B cell (primary cell): ENCODE measurements at places on chromosomes 2 and 18.

GRCh38 chr2:20469595-20469994, 22.7 kb downstream of the RHOB start:
- no peaks in the 10 kb centered on the region for H3K27me3 ChIP-seq
- H3K36me3 ChIP-seq: no peaks in the 10 kb centered on the region
- H3K4me3 ChIP-seq: no peak overlapping the region
- no peak overlapping the region for H3K27ac ChIP-seq
- no peak for DNase-seq

DNA sequence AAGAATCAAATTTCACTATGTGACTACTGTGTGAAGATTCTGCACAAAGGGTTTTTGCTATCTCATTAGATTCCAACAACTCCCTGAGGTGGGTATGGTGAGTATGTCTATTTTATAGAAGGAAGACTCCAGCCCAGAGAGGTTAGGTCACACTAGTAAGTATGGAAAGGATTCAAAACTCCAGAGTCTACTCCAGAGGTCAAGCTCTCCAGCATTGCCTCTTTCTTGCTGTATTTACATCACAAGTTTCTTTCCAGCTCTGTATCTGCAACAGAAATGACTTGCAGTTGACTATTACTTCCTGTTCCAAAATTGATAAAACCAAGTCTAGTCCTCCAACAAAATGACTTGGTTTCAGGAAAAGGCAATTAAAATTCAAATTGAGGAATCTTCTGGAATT, 2.1 kb downstream of the COL4A4 start:
- H3K27me3 ChIP-seq: no peaks in the 10 kb centered on the region
- peaks cover 8% of the 10 kb centered on the region for H3K4me1 ChIP-seq
- H3K4me3 ChIP-seq: no peak overlapping the region
- no peak for DNase-seq
- no peaks in the 10 kb centered on the region for H3K36me3 ChIP-seq

DNA sequence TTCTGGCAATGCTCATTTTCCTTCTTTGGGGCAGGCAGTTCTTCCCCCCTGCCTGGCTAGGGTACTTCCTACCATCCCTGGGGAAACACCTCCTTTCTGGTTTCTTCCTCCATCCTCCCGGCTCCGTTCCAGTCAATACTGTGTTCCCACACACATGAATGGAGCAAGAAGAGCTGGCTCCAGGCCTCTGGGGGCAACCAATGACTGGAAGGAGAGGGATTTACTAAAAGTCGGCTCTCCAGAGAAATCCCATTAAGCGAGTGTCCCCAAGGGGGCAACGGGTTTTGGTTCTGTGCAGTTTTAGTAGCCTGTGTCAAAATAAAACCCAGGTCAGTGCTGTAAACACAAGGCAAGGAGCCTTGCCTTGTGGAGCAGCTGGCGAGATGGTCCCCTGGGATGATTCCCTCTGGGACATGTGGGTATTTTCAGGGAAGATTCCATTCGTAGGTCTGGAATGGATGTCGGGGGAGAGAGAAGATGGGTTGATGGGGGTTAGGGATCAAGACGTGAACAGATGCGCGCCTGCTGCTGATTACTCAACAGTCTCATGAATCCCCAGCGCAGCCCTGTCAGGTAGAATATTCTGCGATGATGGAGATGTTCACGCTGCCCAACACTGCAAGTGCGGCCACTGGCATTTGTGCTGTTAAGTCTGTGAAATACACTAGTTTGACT, 32.0 kb downstream of the EMILIN2 start:
- no peak for DNase-seq
- H3K36me3 ChIP-seq: no peaks in the 10 kb centered on the region
- H3K27ac ChIP-seq: no peak overlapping the region
- peaks cover 4% of the 10 kb centered on the region for H3K27me3 ChIP-seq
- no peak overlapping the region for H3K4me3 ChIP-seq

- H3K27me3 ChIP-seq: no peaks in the 10 kb centered on the region
- H3K27ac ChIP-seq: no peak overlapping the region
- no peaks in the 10 kb centered on the region for H3K36me3 ChIP-seq
- DNase-seq: no peak
These were observed 13.7 kb upstream of the RALB start for GRCh38 chr2:120238728-120239487.

DNA sequence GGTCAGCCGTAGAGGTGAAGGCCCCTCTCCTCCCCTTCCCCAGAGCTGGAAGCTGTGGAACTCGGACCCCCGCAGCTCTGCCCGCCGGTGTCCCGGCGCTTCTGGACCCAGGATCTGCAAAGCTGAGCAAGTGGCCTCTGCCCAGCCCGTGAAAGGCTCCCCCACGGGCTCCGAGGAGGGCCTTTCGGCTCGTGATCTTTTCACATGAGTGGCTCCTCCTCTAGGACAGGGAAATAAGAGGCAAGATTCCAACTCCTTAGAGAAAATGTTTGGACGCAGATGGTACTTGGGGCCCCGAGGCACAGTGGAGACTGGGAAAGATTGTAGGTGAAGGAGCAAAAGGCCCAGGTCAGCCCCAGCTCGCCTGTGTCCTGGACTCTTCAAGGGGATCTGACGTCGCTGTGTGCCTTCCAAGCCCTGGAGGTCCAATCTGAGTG, 48.2 kb upstream of the SP3 start:
- H3K4me1 ChIP-seq: peaks cover 13% of the 10 kb centered on the region
- H3K27ac ChIP-seq: no peak overlapping the region
- H3K4me3 ChIP-seq: peak overlapping the region; percentile 55
- DNase-seq: no peak
- no peaks in the 10 kb centered on the region for H3K36me3 ChIP-seq

GRCh38 chr18:13450289-13451212, 232.0 kb downstream of the LDLRAD4 start:
- DNase-seq: no peak
- H3K4me3 ChIP-seq: no peak overlapping the region
- H3K27ac ChIP-seq: no peak overlapping the region
- peaks cover 4% of the 10 kb centered on the region for H3K27me3 ChIP-seq
- peaks cover 12% of the 10 kb centered on the region for H3K4me1 ChIP-seq

DNA sequence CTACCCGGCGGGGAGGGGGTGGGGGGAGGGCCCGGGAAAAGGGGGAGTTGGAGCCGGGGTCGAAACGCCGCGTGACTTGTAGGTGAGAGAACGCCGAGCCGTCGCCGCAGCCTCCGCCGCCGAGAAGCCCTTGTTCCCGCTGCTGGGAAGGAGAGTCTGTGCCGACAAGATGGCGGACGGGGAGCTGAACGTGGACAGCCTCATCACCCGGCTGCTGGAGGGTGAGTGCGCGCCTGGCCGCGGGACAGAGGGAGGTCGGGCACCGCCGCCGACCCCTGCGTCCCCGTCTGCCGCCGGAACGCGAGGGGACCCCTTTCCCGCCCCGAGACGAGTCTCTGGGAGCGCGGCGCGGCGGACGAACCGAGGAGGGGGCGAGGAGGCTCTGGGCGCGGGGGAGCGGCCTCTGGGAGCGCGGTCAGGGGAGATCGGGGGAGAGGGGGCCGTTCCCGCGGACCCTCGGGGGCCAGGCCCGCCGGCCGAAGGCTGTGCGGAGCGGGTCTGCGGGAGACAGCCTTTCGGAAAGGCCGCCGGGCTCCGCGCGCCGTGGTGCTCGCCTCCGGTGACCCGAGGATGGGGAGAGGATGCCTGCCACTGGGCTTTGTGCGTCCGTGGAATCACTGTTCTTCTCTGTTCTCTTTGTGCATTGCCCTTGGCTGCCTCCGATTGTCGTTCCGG, 463 bp downstream of the PPP1CB start:
- DNase-seq: no peak
- H3K27ac ChIP-seq: peak overlapping the region; percentile 94
- no peaks in the 10 kb centered on the region for H3K27me3 ChIP-seq
- no peaks in the 10 kb centered on the region for H3K36me3 ChIP-seq
- H3K4me3 ChIP-seq: peak overlapping the region; percentile 99

- peaks cover 2% of the 10 kb centered on the region for H3K4me1 ChIP-seq
- H3K4me3 ChIP-seq: no peak overlapping the region
- peaks cover 38% of the 10 kb centered on the region for H3K36me3 ChIP-seq
- DNase-seq: no peak
These were observed 7.4 kb downstream of the PPP4R3B start for GRCh38 chr2:55609938-55610578.

DNA sequence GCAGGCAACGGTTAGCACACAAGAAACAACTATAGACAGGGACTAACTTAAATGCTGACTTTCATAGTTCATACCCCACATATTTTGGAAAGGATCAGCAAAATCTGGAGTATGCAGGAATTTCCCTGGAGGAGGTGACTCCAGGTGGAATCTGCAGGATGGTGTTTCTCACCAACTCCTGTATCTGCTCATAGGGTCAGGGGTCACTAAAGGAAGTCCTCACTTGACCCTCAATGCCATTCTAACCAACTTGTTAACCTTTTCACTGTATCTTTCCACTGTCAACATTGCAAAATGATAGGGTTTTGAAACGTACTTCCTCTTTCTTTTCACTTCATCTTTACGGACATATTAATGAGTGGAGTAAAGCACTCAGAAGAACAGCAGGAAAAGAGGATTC, 207.0 kb upstream of the CXCR4 start:
- peak overlapping the region; percentile 12 for H3K4me3 ChIP-seq
- no peak overlapping the region for H3K27ac ChIP-seq
- no peaks in the 10 kb centered on the region for H3K27me3 ChIP-seq

DNA sequence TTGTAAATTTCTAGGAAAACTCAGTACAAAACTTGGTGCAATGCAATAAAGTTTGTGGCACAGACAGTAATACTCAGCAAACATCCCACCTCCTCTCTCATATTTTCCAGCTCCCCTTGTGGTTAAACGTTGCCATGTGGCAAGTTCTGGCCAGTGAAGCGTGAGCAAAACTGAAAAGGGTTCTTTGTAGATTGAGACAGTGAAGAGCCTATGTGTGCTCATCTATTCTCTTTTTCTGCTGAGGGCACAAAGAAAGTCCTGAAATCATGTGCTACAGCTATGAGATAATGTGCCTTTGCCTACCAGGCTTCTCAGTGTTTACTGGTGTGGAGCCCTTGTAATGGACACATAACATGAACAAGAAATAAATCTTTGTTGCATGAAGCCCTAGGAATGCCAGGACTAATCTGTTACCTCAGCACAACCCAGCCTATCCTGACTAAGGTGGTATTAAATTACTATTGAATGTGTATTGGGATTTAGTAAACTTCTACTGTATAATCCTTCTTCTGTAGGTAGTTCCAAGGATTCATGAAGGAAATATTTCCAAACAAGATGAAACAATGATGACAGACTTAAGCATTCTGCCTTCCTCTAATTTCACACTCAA, 13.0 kb upstream of the TYMS start:
- H3K4me3 ChIP-seq: no peak overlapping the region
- H3K27me3 ChIP-seq: no peaks in the 10 kb centered on the region
- DNase-seq: no peak
- no peak overlapping the region for H3K27ac ChIP-seq

DNA sequence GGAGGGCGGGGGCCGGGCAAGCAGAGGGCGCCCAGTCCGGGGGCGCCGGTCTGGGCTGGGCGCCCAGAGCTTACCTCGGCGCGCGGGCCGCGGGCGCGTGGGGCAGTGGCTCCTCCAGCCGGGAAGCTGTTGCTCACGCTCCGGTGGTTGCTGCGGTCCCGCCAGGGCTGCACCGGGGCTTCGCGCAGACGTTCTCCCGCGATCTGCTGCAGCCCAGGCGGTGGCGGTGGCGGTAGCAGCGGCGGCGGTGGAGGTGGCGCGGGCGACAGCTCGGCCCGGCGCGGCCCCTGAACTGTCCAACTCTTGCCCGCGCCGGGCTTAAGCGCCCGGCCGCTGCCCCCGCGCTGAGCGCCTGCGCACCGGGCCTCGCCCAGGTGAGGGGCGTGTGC, 391 bp downstream of the ZNF385B start:
- no peak overlapping the region for H3K4me3 ChIP-seq
- peaks cover 30% of the 10 kb centered on the region for H3K27me3 ChIP-seq
- no peaks in the 10 kb centered on the region for H3K36me3 ChIP-seq
- H3K27ac ChIP-seq: no peak overlapping the region

GRCh38 chr18:64718808-64719207, 569.9 kb upstream of the LINC00305 start:
- DNase-seq: no peak
- no peak overlapping the region for H3K4me3 ChIP-seq
- no peaks in the 10 kb centered on the region for H3K27me3 ChIP-seq
- H3K27ac ChIP-seq: no peak overlapping the region
- H3K36me3 ChIP-seq: no peaks in the 10 kb centered on the region
